ENCODE measurements at places on chromosomes 2 and 18.

- DNase-seq, result no peak
These were observed 29.3 kb downstream of the UPP2 start for GRCh38 chr2:158130832-158131473.

- DNase-seq, result no peak
These were observed 12.0 kb upstream of the CASP8 start for GRCh38 chr2:201248288-201248844.

DNA sequence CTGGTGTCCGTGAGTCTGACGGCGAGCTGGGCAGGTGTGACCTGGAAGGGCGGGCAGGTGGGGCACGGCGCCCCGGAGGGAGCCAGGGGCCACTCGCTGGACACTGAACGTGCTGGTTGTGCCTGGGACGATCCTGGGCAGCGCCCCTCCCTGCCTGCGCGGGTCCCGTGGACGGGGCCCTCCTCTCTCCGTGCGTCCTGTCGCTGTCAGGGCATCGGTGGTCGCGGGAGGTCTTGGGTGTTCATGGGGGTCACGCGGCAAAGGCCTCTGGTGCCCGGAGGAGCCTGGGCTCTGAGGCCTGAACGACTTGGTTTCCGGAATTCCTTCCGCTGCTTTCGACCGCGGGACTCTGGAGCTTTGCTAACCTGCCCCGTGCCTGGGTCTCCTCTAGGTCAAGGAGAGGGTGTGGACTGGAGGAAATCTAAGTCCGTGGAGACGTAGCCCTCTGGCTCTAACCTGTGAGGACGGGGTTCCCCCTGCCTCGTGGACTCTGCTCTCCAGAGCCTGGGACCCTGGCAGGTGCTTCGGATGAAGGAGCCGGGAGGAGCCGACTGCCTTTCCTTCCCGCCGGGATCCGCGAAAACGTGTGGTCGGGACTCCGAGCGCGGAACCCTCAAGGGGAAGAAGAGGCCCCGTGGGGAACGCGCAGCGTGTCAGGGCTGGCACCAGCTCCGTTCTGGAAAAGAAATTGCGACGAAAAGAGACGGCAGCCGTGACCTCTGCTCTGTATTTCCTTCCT lies 14.7 kb downstream of the SOX11 start:
- DNase-seq, result no peak

- DNase-seq, result no peak
These were observed 6.8 kb upstream of the SNED1 start for GRCh38 chr2:240991378-240992263.

DNA sequence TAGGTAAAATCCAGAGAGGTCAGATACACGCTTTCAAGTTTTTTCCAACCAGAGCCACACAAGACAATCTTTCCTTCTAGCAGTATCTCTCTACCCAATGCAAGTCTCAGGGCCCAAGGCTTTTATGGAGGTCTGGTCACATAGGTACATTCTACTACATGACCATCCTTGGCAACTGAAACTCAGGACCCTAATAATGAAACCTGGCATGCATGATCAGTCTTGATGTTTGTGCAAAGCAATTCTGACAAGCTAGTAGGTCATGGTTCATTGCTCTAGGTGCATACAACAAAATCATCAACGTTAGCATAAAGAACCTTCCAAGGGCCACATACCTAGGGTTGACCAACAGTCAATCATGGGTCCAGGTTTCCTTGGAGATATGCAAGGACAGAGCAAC lies 33.2 kb upstream of the CCDC88A start:
- no peak for DNase-seq

- DNase-seq, result no peak
These were observed 53.1 kb downstream of the OSBPL1A start for GRCh38 chr18:24344509-24344908.

GRCh38 chr2:146997488-146997887 lies 847.3 kb upstream of the ACVR2A start:
- DNase-seq, result no peak

GRCh38 chr2:108893277-108893676 lies 95.7 kb downstream of the EDAR start:
- DNase-seq, result no peak

GRCh38 chr2:197137231-197137630 lies 173.3 kb downstream of the ANKRD44 start:
- DNase-seq, result no peak

- no peak for DNase-seq
These were observed 208.4 kb downstream of the MYCN start for GRCh38 chr2:16148632-16149348.

GRCh38 chr2:46813020-46813415 lies 102.6 kb downstream of the MCFD2 start:
- DNase-seq, result no peak

DNA sequence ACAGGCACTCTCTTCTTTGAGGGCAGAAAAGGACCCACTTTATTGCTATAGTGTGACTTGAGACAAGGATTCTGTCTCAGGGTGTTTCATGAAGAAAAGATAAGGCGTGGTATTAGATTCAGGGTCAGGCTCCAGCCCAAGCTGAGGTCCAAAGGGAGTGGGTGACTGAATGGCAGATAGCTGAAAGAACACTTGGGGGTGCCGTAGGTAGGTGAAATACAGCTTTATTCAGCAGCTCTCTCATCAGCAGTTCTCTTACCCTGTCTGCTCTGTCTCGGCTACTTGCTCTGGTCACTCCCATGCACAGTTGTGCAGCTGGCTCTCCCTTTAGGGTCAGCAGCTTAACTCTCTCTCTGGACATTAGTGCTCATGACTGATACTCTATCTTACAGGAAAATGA lies 379.9 kb downstream of the LPIN1 start:
- no peak for DNase-seq

DNA sequence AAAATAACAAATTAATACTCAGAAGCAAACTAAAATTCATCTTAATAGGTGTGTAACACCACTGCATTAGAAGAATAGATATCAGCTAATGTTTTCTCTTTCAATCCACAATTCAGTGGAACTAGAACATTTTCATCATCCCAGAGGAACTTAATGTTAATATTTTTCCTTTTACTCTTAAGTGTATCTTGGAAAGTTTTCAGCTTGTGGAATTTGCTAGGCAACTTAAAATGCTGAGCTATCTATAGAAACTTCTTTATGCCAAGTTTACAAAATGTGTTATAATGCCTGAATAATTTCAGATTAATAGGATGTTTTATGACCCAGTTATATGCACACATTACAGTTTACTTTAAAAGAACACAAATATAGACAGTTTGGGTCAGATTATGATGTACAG lies 86.6 kb upstream of the FAM237A start:
- DNase-seq, result no peak

DNA sequence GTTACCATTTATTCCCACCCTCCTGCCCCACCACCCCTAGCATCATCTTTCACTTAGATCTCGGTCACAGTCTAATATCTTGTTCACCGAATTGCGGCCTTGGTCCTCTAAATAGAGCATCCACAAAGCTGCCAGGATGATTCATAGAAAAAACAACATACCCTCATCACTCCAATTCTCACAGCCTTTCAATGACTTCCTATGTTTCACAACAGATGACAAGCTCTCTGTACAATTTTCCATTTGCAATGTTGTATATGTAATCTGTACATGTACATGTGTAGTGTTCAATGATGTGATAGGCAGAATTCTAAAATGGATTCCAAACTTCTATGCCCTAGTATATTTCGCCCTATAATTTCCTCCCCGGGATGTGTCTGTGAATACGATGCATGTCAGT lies 675.6 kb upstream of the CELF4 start:
- DNase-seq, result no peak

DNA sequence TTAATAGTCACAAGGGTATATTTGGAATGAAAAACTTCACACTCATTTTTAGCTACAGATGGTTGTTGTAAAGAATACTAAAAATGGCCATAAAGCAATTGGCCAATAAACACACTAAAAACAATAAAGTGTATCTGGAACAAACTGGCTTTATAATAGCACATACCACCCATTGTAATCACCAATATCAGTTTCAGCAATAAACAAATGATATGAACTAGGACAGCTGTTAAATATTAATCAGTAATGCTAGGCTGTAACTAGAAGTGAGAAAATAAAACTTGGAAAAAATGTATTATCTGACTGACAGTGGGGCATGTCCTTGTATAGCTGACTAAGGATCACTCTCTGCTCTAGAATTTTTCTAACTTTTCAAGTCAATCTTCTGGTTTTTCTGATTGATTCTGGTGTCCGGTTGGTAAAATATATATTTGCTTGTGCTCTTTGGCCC lies 312.5 kb downstream of the RND3 start:
- no peak for DNase-seq

DNA sequence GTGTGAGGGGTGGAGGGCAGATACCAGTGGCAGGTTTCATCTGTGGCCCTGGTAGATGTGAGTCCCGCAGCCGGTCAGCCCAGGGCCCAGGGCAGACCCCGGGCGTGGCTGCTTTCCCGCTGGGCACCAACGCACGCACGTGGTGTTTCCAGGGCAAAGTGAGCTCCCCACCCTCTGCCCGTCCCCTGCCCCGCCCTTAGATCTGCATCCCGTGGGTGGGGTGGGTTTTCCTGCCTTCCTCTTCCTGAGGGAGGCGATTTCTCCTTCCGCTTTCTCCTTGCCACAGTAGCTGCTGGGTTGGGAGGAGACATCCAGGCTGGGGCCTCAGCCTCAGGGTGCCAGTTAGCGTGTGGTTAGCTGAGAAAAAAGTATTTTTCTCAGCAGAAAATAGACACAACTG lies 49.6 kb downstream of the ODC1 start:
- no peak for DNase-seq

- DNase-seq, result no peak
These were observed 98.0 kb upstream of the BZW1 start for GRCh38 chr2:200713704-200714064.

DNA sequence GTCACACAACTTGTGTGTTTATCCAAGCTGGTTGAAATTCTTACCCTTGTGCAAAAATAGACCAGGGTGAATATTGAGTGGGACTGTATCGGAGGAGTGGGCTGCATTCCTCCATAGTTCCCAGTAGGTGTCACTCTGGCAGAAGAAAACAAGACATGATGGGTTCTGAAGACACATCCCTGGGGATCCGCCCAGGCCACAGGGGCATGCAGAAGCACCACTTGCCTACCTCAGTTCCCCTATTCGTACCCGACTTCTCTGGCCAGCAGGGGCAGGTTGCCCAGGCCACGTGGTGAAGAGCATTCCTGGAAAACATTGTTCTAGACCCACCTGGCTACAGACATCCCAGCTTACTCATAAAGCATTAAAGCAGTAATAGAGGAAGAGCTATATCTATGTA lies 168.2 kb downstream of the FAM210A start:
- DNase-seq, result peak; percentile 17

GRCh38 chr2:225378984-225379383 lies 20.5 kb upstream of the NYAP2 start:
- no peak for DNase-seq
